ENCODE measurements at places on chromosomes 5 and 9. TPM values are rescaled to one million over a fixed set of nuclear protein-coding genes. Genes with fewer than 3 reads are reported as not detected.

The SLC4A9 gene
- 0.43 TPM for total RNA-seq

GRCh38 chr5:134468921-134469400 lies 56.5 kb upstream of the JADE2 start:
- H3K4me1 ChIP-seq = peaks cover 15% of the 10 kb centered on the region
- DNase-seq = no peak

- H3K27me3 ChIP-seq = no peaks in the 10 kb centered on the region
- H3K27ac ChIP-seq = peak overlapping the region; percentile 88
- H3K4me1 ChIP-seq = peaks cover 36% of the 10 kb centered on the region
- H3K4me3 ChIP-seq = peak overlapping the region; percentile 95
Observed at GRCh38 chr5:134758176-134758503, 439 bp upstream of the DDX46 start.

DNA sequence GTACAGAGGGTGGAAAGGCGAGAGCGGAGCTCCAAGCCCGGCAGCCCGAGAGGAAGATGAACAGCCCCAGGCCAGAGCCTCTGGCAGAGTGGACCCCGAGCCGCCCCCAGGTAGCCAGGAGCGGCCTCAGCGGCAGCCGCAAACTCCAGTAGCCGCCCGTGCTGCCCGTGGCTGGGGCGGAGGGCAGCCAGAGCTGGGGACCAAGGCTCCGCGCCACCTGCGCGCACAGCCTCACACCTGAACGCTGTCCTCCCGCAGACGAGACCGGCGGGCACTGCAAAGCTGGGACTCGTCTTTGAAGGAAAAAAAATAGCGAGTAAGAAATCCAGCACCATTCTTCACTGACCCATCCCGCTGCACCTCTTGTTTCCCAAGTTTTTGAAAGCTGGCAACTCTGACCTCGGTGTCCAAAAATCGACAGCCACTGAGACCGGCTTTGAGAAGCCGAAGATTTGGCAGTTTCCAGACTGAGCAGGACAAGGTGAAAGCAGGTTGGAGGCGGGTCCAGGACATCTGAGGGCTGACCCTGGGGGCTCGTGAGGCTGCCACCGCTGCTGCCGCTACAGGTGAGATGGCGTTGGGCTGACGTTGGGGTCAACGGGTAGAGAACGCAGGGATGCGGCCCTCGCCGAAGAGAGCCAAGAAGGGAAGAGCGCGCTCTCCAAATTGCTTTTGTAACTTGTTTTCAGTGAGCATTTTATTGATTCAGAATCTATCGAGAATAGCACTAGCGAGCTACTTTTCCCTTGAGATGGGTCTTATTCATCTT lies at the start of gene PTGER4:
Gene PTGER4 (plus strand): TSS at position 3 of the 769 bp plus-strand sequence. CDS start 1,079 bp downstream, outside the sequence.
- peaks cover 45% of the 10 kb centered on the region for H3K36me3 ChIP-seq
- H3K27ac ChIP-seq = peak within 1 kb of the TSS; percentile 96
- no peaks in the 10 kb centered on the region for H3K27me3 ChIP-seq
- DNase-seq = peak; percentile 52
- H3K4me3 ChIP-seq = peak within 1 kb of the TSS; percentile 95
- H3K4me1 ChIP-seq = peaks cover 47% of the 10 kb centered on the region

- H3K4me3 ChIP-seq = no peak overlapping the region
- H3K27me3 ChIP-seq = no peaks in the 10 kb centered on the region
- H3K4me1 ChIP-seq = no peaks in the 10 kb centered on the region
- no peak for DNase-seq
- H3K36me3 ChIP-seq = no peaks in the 10 kb centered on the region
- H3K27ac ChIP-seq = no peak overlapping the region
Observed at GRCh38 chr9:80197661-80198060, 625.9 kb downstream of the TLE4 start.

- H3K27ac ChIP-seq = no peak overlapping the region
- DNase-seq = no peak
- no peaks in the 10 kb centered on the region for H3K36me3 ChIP-seq
Observed at GRCh38 chr9:93818827-93819472, 136.2 kb downstream of the BARX1 start.

- H3K27ac ChIP-seq = no peak overlapping the region
- peaks cover 52% of the 10 kb centered on the region for H3K36me3 ChIP-seq
- no peak for DNase-seq
- peaks cover 2% of the 10 kb centered on the region for H3K4me1 ChIP-seq
Observed at GRCh38 chr9:33952066-33952465, 96.6 kb downstream of the UBAP2 start.

- DNase-seq = no peak
- H3K27me3 ChIP-seq = peaks cover 8% of the 10 kb centered on the region
- H3K36me3 ChIP-seq = no peaks in the 10 kb centered on the region
- no peak overlapping the region for H3K4me3 ChIP-seq
Observed at GRCh38 chr9:138067613-138068367, 190.2 kb downstream of the CACNA1B start.

The DAB2IP gene
- total RNA-seq = not detected

- no peaks in the 10 kb centered on the region for H3K4me1 ChIP-seq
- H3K27ac ChIP-seq = no peak overlapping the region
- H3K4me3 ChIP-seq = no peak overlapping the region
- no peaks in the 10 kb centered on the region for H3K36me3 ChIP-seq
Observed at GRCh38 chr9:93701494-93702218, 125.3 kb downstream of the PHF2 start.

DNA sequence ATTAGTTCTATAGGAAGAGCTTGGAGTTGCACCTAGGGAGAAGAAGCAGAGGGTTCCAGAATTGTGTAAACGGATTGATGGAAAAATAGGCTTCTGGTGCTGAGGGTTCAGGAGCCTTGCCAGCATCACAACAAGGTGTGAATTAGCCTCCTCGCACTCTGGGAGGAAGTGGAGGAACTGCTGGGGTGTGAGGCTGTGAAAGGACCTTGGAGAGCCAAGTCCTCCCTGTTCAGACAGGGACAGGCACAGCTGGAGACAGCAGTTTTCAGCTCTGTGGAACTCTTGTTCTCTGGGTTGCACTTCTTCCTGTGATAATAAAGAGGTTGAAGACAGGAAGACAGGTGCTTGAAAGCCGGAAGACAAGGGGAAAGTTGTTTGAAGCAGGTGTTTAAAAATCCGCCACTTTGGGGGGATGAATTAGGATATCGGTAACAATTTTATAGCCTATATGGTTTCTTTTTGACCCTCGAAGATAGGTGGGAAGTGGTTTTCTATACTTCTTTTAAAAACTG lies 22.6 kb downstream of the DAPK1 start:
- no peaks in the 10 kb centered on the region for H3K4me1 ChIP-seq
- no peak overlapping the region for H3K4me3 ChIP-seq
- H3K27ac ChIP-seq = no peak overlapping the region
- no peaks in the 10 kb centered on the region for H3K36me3 ChIP-seq
- H3K27me3 ChIP-seq = peaks cover 4% of the 10 kb centered on the region

The ALDOB gene
- not detected for total RNA-seq

GRCh38 chr5:172454358-172455086 lies at the start of gene SH3PXD2B:
TSS of gene SH3PXD2B (minus strand) at chr5:172454525. CDS start at chr5:172454352, 173 bp downstream.
- H3K27ac ChIP-seq = no peak within 1 kb of the TSS
- H3K36me3 ChIP-seq = no peaks in the 10 kb centered on the region
- H3K4me1 ChIP-seq = peaks cover 13% of the 10 kb centered on the region
- H3K4me3 ChIP-seq = peak within 1 kb of the TSS; percentile 66
- H3K27me3 ChIP-seq = peaks cover 56% of the 10 kb centered on the region

GRCh38 chr5:156929366-156929948 lies 33.6 kb downstream of the TIMD4 start:
- no peak overlapping the region for H3K4me3 ChIP-seq
- H3K4me1 ChIP-seq = peaks cover 58% of the 10 kb centered on the region
- peak overlapping the region; percentile 27 for H3K27ac ChIP-seq

DNA sequence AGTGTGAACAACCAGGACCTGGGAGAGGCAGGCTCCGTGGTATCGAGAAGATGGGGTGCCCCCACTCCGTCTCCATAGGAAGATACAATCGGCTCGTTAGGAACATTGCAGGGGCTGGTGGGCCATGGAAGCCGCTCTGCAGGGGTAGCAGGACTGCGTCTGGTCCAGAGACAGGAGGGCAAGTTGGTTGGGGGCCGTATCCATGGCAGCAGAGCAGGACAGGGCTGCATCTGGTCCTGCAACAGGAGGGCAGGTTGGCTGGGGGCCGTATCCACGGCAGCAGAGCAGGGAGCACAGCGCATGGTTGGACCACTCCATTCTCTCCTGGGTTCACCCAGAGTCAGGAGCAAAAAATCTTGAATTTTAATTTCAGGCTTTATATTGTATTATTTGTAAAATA lies 98.2 kb downstream of the ANKRD33B start:
- no peaks in the 10 kb centered on the region for H3K27me3 ChIP-seq
- H3K4me1 ChIP-seq = no peaks in the 10 kb centered on the region
- no peak overlapping the region for H3K4me3 ChIP-seq
- H3K36me3 ChIP-seq = no peaks in the 10 kb centered on the region
- no peak for DNase-seq

The PGGT1B gene
- total RNA-seq = 43.4 TPM

The PKD2L2 gene
- total RNA-seq = 0.30 TPM

The DBH gene
- total RNA-seq = not detected

GRCh38 chr9:17005056-17005823 lies 129.6 kb upstream of the CNTLN start:
- no peaks in the 10 kb centered on the region for H3K4me1 ChIP-seq
- H3K4me3 ChIP-seq = no peak overlapping the region
- H3K27me3 ChIP-seq = no peaks in the 10 kb centered on the region
- no peak overlapping the region for H3K27ac ChIP-seq

DNA sequence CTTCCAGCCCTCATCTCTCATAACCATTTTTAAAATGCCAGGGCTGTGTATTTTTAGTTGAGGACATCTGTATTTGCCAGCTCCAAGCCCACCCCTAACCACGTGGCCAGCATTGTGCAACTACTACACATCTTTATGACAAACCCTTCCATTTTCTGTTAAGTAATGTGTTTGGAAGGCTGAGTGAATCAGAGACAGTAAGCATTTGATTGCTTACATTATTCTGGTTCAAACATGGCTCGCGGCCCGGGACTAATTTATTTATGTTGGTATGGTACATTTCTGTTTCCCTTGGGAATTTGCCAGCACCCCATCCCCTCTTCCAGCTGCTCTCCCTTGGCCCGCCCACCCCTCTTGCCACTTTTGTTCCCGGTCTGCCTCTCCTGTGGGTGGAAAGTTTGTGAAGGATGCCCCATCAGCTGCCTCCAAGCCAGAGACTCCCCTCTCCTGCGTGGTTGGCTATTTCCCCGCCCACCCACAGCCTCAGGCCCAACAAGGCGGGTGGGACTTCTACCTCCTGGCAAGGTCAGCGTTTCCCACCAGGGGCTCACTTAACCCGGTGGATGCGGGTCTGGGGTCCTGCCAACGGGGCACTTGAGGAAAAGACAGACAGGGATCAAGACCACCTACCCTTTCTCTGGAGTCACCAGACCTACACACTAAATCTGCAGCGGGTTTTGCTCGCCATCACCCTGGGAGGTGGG lies 162.2 kb downstream of the HSD17B3 start:
- no peaks in the 10 kb centered on the region for H3K36me3 ChIP-seq
- peaks cover 7% of the 10 kb centered on the region for H3K27me3 ChIP-seq
- DNase-seq = no peak
- peaks cover 21% of the 10 kb centered on the region for H3K4me1 ChIP-seq
- H3K27ac ChIP-seq = no peak overlapping the region

DNA sequence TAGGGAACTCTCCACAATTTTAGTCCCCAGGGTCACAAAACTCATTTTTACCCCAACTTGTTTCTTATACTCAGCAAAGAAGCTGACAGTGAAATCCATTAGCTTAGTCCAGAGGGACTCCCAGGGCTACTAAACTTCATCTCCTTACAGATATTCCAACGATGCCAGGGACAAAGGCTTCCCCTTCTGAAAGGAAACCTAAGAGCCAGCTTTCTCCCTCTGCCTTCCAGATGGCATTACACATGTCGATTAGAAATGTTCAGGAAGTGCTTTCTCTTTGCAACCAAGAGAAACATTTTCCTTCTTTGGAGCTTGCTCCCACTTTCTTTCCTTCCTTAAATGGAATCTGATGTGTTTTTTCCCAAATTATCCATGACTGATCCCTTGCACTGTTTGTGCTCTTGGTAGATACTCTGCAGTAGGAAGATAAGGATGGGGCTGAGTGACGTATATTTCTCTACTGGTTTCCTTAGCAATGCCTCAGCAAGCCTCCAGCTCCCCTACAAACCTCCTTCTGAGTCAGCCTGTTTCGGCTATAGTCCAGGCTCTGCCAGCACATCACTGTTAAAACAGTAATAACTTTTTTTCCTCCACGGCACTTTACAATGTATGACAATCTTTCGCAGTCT lies 43.0 kb upstream of the HTR4 start:
- no peak overlapping the region for H3K27ac ChIP-seq
- DNase-seq = no peak
- H3K4me3 ChIP-seq = no peak overlapping the region

GRCh38 chr9:133207540-133208170 lies 1.4 kb downstream of the OBP2B start:
- peaks cover 11% of the 10 kb centered on the region for H3K27me3 ChIP-seq
- DNase-seq = no peak
- H3K4me1 ChIP-seq = no peaks in the 10 kb centered on the region
- no peak overlapping the region for H3K4me3 ChIP-seq

DNA sequence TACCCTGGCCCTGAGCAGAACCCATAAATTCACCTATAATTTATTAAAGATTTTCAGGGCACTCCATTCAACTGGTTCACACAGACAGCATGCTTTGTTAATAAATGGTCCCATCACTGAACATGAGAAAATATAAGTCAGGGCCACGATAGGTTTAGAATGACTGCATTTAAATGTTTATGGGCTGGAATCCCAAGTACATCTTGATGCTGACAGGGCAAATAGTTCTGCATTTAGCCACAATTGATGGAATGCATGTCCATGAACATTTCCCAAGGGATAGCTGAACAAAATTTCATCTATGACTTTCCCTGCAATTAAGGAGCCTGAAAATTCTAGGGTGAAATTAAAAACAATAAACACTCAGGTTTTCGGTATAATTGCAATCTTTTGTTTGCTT lies 124.5 kb downstream of the CAAP1 start:
- H3K27me3 ChIP-seq = no peaks in the 10 kb centered on the region
- no peaks in the 10 kb centered on the region for H3K4me1 ChIP-seq
- no peak overlapping the region for H3K27ac ChIP-seq
- H3K4me3 ChIP-seq = no peak overlapping the region
- DNase-seq = no peak

DNA sequence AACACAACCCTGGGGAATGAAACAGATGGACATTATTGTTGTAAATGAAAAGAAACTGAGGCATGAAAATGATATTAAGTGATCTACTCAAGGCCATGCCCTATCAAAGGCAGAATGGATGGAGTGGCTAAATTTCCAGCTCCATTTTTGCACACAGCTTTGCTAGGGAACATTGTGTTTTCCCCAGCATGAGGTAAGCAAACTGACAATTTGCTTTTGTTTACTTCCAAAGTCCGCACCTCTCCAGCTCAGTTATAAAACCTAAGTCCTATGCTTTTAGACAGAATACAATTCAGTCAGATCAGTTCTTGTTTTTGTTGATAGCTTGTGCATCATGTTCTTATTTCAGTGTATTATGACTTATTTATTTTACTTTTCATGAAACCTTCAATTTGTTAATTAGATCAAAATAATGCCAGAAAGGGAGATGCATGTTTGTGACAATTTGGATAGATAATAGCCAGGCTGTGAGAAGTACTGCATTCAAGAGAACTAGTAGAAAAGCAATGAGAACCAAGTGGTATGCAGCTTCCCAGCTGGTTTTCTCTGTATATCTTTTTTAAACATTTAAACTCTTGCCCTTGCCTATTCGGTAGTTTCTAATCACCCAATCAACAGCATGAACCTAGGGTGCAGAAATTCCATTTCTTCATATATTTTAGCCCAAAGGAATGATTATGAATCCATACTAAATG lies 380.8 kb downstream of the SPATA31D1 start:
- no peak for DNase-seq
- no peaks in the 10 kb centered on the region for H3K36me3 ChIP-seq
- no peaks in the 10 kb centered on the region for H3K27me3 ChIP-seq
- no peak overlapping the region for H3K4me3 ChIP-seq

Measured in activated CD4-positive, alpha-beta memory T cell treated with anti-CD3 and anti-CD28 coated beads, Interleukin-2, amount 10 ng/mL, durations not matched to agents 7 days and 5 days (primary cell).